ENCODE measurements at places on chromosomes 2 and 18.

DNA sequence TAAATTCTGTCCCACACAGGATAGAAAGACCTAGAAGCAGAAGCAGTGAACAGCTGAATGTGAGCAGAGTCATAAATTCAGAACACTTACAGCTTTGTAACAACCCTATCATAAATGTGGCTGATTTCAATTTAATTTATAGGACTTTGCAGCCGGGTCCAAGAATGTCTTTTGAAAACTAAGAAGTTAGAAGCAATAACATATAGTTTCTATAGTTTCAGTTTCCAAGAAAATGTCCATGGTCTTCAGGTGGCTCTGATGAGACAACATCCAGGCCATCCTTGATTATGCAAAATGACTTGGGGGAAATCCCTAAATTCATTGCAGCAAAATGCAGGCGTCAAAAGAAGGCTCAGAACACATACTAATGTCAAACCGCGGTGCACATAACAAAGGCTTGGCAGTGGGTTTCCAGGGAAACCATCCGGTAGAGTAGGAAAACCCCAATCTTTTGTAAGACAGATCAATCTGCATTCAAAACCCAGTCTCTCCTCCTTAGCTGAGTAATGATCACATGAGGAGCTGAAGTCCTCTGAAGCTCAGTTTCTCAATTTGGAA lies 442.2 kb upstream of the ID2 start:
- DNase-seq = no peak

DNA sequence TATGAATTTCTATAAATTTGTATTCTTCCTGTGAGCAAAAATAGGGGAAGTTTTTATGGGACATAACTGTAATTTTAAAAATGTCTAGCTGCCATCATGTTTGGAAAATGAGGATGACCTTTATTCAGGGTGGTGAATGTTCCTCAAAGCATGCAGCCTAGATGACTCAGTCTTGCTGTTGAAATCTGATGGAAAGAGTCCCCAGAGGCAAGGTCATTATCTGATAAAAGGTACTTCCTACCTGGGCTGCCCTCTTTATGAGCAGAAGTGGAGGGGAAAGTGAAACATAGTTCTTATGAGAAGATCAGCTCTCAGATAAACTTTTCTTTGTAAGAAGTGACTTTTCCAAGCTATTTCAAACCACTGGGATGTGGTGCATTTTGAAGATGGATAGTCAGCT lies 1144.7 kb upstream of the PIK3C3 start:
- no peak for DNase-seq

- no peak for DNase-seq
These were observed 70.4 kb downstream of the LYPD1 start for GRCh38 chr2:132599556-132599955.

GRCh38 chr18:41966943-41967342 lies 11.9 kb downstream of the PIK3C3 start:
- DNase-seq = no peak

- DNase-seq = no peak
These were observed 142.6 kb downstream of the INHBB start for GRCh38 chr2:120488531-120488930.

DNA sequence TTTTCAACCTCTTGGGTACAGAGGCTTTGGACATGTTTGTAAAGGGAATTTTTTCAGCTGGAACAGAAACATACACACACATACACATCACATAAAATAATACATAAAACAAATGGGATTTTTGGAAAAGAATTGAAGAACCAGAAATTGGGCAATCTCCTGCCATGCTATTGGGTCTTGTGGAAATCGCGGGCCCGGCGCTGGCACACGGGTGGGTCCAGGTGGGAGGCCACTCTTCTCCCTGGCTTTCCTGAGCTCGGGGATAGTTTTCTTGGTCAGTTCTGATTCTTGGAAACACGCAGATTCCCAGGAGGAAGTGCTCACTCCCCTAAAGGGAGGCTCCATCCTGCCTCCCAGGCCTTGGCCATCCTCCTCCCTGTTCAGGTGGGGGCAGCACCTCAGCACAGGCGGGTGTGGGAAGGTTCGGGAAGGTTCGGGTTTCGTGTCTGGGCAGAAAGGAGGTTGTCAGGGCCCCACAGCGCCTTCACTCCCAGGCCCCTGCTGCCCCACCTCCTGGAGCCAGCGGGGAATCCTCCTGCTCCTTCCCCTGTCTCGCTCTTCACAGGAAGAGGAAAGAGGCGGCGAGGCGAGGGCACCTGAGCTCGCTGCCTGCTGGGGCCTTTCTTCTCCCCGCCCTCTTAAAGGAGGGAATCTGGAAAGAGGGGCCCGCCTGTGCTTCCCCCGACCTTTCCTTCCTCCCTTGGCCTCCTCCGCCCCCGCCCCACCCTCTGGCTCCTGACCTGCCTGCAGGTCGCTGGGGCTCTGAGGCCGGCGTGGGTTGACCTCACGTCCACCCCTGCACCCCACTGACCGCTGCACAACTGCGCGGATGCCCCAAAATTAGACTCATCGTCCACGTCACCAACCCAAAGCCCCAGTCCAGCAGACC lies 97.8 kb upstream of the PXDN start:
- DNase-seq = no peak

GRCh38 chr2:128260239-128261138 lies 58.2 kb downstream of the HS6ST1 start:
- DNase-seq = peak; percentile 64

- no peak for DNase-seq
These were observed 450.4 kb downstream of the GALR1 start for GRCh38 chr18:77700051-77700450.

- DNase-seq = no peak
These were observed 100.4 kb upstream of the GPR45 start for GRCh38 chr2:105141099-105141614.

DNA sequence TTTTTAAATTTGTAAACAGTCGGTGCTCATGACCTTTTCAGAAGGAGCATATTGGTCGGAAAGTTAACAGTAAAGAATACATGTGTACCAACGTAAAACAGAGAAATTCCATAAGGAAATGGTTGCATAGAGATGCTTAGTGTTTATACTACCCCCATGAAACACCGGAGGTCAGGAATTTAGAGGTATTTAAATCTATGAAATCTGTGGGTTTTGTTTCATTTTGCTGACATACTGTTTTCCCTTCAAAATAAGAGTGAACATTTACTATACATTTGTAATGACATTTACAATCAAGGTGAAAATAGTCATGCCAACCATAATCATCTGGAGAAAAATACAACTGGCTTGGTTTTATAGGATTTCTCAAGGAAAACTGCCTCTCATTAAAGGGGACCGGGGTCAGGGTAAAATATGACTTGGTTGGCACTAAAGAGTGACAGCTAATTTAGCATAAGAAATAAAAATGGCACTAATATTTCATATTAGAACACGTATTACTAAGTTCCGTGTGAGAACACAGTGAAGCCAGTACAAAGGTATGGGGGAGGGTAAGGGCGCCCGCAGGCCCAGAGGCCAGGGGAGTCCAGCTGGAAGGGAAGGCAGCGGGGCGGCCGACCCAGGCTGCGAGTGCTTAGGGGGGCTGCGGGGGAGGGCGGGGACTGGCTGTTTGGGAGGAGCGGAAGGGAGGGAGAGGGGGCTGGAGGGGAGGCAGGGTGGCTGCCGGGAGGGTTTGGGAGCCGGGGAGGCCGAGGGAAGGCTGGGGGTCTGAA lies 1.1 kb upstream of the RNU4ATAC start:
- peak; percentile 93 for DNase-seq

DNA sequence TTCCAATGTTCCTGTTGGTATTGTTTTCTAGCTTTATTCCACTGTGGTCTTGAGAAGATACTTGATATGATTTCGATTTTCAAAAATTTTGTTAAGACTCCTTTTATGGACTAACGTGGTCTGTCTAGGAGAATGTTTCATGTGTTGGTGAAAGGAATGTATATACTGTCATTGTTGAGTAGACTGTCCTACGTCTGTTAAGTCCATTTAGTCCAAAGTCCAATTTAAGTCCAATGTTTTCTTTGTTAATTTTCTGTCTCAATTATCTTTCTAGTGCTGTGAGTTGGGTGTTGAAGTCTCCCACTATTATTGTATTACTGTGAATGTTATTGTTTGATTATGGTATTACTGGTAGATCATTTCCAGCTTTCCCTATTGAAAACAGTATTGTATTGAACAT lies 55.8 kb upstream of the TTC27 start:
- DNase-seq = no peak

DNA sequence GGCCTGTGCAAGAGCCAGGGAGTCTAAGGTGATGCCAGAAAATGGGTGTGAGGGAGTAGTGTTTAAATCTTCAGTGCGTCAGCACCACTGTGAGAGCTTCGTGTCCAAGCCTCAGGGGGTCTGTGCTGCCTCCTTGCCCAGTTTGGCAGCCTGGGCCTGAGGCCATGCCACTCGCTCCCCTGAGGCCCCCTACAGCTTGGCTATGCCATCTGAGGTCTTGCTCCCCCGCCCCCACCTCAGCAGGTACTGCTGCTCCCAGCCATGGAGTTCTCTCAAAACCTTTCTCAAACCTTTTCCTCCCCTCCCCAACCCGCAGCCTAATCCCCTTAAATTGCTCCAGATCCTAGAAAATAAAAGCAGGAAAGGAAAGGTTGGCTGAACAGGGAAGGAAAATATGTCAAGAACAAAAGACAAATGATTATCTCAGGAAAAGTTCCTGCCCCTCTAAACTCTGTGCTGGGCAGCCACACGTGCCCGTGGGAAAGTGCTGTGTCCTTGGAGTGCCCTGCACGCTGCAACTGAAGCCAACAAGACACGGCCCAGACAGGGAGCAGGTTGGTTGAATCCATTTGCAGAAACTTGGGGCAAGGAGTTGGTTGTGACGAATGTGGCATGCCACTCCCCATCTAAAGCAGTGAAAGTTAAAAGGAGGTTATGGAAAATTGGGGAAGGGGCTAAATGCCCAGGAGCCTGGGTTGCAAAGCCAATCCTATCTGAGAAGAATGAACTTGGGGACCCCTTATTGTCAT lies 61.2 kb downstream of the ATOH8 start:
- no peak for DNase-seq

DNA sequence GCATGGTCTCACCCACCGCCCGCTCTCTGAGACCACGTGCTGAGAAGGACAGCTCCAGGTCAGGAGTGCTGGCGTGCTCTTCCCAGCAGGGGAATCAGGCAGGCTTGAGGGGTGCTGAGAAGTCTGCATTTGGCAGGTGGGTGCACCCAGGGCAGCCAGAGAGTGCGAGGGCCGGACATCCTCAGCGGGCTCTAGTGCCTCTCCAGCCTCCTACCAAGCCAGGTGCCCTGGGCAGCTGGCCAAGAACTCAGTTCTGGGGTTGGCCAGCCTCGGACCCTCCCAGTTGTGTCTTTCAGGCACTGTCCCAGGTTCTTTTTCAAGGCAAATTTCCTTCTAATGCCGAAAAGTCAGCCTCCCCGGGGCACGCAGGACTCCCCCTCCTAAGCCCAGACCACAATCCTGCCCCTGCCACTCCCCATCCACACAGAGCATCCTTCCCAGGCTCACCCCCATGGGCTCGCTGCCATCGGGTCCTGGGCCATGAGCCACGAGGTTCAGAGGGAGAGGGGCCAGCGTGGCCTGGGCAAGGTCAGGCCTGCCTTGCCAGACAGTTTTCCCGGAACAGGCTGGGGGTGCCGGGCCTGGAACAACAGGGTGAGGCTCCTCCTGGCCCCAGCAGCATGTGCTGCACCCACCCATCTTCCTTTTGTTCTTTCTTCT lies 52.2 kb upstream of the GPC1 start:
- DNase-seq = no peak

DNA sequence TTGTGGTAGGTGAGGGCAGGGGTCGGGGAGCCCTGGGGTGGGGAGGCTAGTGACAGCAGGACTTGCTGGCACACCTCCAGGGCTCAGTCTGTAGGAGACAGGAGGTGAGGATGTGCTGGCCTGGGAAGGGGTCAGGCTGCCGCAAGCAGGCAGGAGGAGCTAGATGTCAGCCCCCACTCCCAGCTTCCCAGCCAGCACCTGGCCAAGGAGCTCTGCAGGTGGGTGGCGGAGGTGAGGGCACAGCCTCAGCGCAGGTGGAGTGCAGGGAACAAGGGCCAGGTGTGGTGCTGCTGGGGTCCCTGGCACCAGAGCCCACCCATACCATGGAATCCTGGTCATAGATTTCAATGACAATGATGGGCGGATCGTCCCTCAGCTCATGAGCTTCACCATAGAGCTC lies 2.9 kb downstream of the OTOF start:
- DNase-seq = no peak

- DNase-seq = no peak
These were observed 73.6 kb upstream of the NXPH2 start for GRCh38 chr2:138853761-138854160.

DNA sequence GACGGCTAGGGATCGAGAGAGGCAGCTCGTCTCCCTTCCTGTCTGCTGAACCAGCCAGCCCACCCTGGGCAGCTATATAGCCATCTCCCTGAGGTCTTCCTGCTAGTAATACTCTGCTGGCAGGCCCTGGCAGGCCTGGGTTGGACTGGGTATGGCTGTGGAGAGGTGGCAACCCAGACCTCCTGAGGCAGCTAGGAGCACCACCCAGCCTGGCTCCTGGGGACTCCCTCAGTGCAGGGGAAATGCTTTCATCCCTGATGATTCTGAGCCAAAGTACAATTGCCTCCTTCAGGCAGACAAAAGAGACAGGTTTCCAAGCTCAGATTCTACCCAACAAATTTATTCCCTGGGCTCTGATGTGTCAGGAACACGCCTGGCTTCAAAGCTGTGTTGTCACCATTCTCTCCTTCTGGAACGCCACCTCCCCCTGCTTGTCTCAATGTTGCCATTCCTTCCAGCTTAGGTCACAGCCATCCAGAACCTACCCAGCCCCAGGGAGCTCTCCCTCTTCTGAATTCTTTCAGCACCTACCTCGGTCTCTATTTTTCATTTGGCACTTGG lies 4.7 kb upstream of the DNAJB2 start:
- peak; percentile 42 for DNase-seq

DNA sequence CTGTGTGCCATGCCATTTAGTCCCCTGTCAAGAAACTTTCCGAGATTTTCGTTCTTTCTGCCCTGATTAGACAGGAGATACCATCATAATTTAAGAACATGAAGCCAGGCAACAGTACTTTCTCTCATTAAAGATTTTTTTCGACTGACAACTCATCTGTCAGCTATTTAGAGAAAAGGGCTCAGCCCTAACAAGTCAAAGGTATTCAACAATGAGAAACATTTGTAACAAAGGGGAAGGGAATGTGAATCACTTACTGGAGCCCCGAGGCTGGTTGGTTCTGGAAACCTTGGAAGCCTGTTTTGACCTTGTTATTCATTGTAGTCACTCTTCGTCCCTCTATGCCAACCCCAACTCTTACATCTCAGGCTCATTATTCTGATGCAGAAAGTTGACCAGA lies 199.4 kb downstream of the SPP2 start:
- DNase-seq = no peak

GRCh38 chr2:197929008-197929885 lies 124.9 kb downstream of the PLCL1 start:
- DNase-seq = no peak

GRCh38 chr2:25198209-25198525 lies 29.8 kb upstream of the POMC start:
- DNase-seq = no peak

DNA sequence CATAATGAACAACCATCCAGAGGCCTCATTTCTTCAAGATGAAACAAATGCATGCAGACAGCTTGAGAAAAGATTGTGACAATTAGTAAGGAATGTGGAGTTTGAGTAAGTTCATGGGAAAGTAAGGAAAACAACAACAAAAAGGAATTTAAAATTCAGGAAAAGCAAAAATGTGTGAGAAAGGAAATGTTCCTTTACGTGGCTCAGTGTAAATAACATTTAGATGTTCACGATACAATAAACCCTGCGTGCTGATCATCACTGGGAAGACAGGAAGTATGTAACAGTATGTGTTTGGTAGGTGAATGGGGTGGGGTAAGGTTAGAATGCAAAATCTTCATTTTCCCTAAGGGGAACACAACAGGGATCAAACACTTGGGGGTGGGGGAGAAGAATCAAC lies 72.7 kb downstream of the TRIP12 start:
- DNase-seq = peak; percentile 14

All from eye (tissue), 1 donor.